ENCODE measurements at places on chromosomes 7 and 10. TPM values are rescaled to one million over a fixed set of nuclear protein-coding genes. Genes with fewer than 3 reads are reported as not detected.

DNA sequence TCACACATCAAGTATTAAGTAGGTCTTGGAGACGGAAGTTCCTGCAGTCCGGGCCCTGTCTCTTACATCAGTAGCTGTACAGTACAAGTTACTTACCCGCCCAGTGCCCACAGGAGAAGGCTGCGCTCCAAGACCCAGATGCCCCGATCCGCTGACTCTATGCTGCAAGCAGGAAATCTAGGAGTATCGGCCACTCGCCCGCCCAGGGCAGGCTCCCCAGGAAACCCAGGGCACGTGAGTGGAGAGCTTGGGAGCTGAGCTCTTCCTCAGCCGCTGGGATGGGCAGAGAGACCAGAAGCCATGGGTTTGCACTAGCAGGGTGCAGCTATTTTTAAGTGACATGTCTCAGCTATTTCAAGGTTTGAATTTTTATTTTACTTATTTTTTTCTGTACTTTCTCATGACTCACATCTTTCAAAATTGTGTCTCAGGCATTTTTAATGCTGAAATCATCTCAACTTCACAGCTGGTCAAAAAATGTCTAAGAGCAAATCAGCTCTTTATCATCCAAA lies 1.9 kb upstream of the GPER1 start:
- DNase-seq = no peak

- DNase-seq = no peak
These were observed 65.2 kb downstream of the TCF7L2 start for GRCh38 chr10:113015201-113015600.

DNA sequence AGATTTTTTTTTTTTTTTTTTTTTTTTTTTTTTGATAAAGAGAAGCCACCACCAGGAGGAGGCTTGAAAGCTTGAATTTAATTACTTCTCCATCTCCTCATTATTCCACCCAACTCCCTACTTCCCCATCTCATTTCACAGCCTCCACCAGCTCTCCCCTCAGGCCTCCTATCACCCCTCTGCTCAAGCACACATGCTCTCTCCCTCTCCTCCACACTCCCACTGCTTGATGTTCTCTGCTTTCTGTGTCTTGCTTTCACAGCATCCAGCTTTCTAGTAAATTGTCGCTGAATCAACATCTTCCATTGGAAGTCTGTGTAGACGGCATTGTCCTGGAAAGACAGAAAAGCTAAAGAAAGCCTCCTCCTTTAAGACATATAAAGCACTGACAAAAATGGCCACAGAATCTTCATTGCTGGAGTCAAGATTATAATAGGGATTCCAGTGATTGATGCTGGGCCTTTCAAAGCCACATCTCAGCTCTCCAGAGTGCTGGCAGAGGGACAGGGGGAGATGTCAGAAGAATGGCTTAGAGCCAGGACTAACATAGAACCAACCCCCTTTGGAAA lies 58.3 kb downstream of the DOCK4 start:
- DNase-seq = no peak

GRCh38 chr7:67392596-67393438 lies 396.2 kb downstream of the TYW1 start:
- DNase-seq = no peak

MSMB gene
- not detected for total RNA-seq

- no peak for DNase-seq
These were observed 129.9 kb downstream of the IPMK start for GRCh38 chr10:58137813-58138212.

DNA sequence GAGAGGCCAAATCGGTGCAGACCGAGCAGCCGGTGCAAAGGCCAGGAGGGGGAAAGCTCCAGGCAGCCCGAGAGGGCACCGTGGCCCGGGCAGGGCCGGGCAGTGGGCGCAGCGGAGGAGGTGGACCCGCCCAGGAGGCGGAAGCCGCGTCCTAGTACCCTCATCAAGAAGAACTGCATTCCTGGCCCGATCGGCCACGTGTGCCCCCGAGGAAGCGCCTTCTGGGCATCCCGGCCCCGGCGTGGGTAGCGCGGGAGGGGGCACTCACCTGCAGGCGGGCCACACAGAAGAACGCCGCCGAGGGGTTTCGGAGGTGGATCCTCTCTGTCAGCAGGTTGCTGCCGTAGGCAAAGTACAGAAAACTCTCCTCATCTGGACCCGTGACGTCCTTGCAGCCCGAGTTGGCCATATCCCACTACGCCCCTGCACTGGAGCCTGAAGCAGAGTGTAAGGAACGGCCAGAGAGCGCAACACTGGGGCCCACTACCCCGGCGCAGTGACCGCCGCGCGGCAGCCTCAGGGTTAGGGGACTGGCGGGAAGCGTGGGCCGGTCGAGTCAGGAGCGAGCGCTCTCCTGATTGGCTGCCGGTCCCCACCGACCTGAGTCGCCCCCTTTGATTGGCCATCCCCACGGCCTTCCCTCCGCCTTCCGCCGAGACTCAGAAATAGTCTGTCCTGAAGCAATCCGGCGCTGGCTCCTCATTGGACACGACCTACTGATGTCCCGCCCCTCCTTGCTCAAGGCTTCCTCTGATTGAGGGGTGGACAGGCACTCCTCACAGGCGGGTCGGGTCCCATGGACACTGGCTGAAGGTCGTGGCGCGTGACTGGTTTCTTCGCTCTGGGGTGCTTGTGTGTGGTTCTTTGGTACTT lies at the start of gene GGCT:
Gene GGCT (minus strand): TSS at position 529 of the 873 bp plus-strand sequence. CDS start 120 bp downstream, at position 409.
- DNase-seq = peak; percentile 98

DNA sequence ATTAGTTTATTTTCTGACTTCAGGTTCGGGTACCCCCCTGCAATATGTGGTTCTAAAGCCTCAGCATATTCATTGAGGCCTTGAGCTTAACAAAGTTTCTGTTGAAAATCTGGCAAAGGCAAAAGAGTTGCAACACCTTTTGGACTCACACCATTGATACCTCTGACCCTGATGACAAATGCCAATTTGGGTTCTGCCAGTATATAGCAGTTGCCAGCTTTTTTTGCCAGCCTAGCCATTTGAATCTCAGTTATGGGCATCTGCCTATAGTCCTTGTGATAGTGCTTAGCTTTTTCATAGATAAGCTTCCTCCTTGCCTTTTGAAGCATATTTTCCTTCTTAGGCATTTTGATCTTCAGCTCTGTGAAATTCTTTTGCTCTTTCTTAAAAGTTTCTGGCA lies 31.9 kb downstream of the LIPJ start:
- DNase-seq = no peak

GRCh38 chr7:41277561-41277960 lies 425.3 kb downstream of the INHBA start:
- DNase-seq = no peak

DNA sequence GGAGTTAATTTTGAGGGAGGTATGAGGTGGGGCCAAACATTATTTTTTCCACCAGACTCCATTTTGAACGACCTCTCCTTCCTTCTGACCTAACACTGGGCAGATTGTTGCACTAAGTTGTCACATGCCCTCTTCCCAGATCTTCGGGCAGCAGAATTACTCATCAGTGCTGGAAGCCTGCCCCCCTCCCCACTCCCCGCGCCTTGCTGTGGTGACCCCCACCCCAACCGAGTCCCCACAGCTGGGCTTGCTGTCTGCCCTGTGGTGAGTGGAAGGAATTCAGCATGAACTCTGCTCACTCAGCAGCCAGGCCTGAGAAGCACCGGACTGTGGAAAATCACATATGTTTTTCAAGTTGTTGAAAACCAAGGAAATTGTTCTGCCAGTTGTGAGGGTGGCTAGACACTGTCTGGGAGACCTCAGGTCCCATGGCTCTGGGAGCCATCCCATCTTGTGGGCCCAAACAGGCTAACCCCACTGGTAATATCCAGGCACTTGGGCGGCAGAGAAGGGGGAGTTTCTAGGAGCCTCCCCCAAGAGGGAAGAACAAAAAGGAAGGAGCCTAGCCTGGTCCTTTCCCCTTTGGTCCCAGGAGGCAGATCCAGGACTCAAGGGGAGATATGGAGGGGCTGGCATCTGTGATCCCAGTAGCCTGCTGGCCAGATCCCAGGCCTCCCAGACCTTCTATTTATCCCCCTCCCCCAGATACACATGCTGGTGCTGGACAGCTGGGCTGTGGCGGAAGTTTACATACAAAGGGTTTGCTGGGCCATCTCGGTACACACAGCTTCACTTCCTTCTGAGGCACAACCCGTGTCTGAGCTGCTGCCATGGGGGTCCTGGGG lies 3.5 kb upstream of the AEBP1 start:
- DNase-seq = no peak

Measured in cerebellum (tissue), 4 donors.